COR-L47 (cell line): ENCODE measurements at places on chromosomes 7 and 10.

DNA sequence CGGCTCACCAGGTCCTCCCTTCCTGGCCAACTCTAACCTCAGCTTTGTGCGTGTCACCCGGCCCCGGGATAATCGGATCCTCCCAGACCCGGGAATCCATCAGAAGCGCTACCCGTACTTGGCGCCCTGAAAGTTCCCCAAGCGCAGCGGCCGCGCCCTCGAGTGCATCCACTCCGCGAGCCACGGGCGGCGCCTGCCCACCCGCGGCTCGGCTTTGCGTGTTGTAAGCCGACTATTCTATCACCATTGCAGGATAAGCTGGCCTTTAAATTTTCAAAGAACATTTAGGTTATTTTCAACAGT is 35.7 kb upstream of the EBLN1 start:
- DNase-seq: no peak

DNA sequence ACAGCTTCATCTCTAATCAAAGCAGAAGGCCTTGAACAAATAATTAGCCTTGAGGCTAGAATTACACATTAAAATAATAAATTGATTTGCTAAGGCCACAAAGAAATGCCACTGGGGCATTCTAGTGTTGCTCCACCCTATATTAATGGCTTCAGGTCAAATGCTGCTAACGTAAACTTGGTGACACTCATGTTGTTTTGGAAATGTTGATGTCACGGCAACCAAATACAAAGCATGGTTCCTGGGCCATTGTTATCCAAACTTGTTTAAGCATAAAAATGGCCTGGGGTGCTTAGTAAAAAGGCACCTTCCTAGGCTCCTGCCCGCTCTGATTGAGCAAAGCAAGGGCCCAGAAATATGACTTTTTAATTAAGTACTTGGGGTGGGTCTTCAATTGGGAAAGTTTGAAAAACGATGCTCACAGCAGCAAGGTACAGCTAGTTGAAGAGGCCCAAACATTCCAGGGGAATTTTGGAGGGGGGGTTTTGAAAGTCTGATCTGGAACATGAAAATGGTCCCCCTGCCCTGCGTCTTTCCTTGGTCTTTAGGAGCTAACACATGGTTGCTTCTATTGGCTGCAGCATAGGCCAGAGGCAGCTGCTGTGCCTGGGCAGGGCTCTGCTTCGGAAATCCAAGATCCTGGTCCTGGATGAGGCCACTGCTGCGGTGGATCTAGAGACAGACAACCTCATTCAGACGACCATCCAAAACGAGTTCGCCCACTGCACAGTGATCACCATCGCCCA is 67.8 kb downstream of the ABCC2 start:
- DNase-seq: peak; percentile 2

DNA sequence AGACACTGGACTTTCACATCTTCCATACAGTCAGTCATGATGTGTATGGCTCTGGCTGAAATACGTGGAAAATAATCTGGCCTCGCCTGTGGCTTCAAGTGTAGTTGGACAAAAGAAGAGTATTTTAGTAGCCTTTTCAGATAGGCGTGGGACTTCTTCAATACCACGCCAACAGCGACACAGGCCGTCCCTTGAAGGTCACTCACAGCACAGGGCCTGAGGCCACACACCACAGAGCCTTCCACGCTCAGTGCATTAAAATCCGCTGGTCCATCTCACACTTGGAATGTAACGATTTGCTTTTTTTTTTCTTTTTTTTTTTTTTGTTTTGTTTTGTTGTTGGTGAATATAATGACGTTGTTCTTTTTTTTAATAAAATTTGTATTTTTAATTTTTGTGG is 51.8 kb upstream of the SUN1 start:
- no peak for DNase-seq

GRCh38 chr10:86506499-86506898 is 15.1 kb downstream of the WAPL start:
- DNase-seq: no peak

GRCh38 chr7:84720456-84721097 is 466.3 kb downstream of the SEMA3D start:
- DNase-seq: no peak

DNA sequence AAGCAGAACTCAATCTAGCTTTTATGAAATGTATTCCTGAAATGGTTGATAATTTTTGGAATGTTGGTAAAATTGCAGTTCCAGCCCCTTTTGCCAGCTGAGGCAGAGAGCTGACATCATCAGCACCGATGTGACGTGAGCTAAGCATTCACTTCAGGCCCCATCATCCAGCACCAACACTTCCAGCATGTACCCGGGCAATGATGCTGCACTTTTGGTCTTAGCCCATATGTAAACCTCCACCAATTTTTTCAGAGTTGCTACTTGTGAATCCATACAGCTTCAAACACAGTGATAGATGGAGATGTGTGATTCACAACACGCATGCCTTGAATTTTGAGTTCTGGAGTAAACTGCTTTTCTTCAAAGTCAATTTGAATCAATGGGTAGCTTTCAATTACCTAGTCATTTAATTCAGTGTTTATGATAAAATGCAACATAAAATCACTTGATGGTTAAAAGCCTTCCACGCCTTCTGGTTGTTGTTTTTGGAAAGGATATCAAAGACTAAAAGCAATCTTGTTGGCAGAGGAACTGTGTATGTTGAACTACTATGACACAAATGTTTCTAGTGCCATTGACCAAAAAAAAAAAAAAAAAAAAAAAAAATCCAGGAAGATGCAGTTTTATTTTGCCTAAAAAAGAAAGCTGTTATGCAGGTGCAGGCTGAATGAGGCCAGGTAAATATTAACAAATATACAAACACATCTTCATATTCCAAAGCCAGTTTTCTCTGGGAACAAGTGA is 73.9 kb downstream of the NRP1 start:
- DNase-seq: no peak

GRCh38 chr7:34497153-34497777 is 160.8 kb upstream of the NPSR1 start:
- DNase-seq: no peak

DNA sequence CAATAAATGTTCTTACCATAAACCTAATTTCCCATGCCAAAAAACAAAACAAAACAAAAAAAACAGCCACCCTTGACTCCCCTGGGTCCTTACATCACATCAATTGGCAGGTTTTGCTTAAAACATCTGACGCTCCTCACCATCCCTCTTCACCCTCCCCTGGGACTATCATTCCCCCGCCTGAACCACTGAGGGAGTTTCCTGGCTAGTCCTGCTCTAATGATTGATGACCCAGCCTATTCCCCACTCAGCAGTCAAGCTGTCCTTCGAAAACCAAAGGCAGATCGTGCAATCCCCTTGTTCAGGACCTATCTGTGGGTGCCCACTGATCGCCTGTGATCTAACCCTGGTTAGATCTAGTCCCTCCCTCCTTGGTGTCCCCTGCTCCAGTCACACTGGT is 11.2 kb upstream of the FRMPD2 start:
- no peak for DNase-seq

DNA sequence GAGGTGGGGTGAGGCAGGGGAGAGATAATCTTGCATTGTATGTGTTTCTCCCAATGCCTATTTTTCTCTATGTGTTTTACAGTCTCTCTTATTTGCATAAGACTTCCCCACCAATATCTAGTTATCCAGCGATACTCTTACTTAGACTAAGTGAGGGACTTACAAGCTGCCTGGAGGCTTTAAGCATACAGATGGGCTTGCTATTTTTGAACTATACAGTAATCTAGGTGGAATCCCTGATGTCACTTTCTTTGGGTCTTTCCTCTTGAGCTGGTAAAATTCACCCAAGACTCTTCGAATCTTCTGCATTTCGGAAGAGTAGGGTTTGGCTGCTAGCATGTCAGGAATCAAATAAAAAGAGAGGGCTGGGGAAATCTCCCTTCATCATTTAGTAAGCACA is 76.6 kb downstream of the NDUFB2 start:
- DNase-seq: no peak

GRCh38 chr7:157116762-157117161 is 22.0 kb upstream of the UBE3C start:
- DNase-seq: no peak

DNA sequence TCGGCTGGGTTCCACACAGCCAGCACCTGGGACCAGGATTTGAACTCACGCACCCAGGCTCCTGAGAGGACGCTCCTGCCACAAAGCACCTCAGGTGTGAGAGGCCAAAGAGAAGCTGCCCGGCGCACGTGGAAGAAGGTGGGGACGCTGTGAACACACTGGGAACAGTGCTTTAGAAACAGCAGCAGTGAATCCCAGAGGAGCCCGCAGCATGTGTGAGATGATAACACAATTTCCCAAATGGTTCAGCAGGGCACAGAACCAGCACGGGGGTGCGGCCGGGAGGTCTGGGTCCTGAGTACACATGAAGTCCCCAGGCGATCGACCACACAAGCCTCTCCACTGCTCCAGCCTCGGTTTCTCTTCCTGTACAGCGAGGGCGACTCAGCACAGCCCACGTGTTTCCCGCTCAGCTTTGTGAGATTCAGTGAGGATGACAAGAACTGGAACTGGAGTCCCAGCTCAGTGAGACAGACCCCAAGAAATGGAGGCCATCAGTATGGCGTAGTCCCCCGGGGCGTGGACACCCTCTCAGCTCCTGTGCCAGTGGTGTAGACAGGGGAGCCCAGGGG is 188.3 kb downstream of the MAD1L1 start:
- DNase-seq: no peak

DNA sequence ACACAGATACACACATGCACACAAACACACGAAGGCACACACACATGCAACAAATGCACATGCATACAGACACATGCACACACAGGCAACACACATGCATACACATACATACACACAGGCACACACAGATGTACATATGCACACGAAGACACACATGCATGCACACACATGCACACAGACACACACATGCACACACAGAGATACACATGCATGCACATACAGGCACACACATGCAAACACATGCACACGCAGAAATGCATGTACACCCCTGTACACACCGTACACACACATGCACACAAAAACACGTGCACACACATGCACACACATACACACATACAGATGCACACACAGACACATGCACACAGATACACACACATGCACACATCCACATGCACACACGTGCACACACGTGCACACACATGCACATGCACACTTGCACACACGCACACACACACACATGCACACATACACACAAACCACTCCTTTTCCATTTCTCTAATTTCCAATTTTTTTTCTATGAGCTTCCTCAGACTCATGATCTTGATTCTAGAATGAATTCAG is 63.3 kb upstream of the CCZ1B start:
- DNase-seq: no peak

- DNase-seq: no peak
Observed at GRCh38 chr10:100761191-100761590, 15.8 kb downstream of the PAX2 start.

DNA sequence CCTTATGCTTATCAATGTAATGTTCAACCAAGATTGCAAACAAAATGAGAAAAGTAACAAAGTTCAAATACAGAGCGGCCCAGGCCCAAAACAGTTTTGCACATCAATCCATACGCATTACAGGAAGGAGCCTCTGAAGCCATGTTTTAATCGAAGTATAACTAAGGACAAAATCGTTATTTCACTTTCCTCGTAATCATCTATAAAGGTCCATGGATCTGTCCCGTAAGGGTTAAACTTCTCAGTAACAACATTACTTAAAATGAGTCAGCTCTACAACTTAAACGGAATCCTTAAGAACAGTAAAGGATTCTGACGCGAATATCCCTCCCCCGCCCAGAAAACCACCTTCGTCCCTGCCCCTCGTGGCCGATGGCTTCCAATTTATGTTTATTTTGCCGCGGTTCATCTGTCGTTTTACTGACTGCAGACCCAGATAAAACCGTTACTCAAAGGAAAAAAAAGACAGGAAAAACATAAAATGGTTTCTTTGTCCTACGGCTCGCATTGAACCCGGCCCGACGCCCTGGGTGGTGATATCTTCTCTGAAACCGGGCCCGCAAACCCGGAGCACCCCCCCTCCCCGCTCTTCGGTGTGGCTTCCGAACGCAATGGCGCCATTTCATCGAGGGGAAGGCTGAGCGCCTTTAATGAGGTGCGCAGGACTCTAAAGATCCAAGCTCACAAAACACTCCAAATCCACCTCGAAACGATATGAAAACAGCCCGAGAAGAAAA is 1.1 kb downstream of the HNRNPA2B1 start:
- peak; percentile 57 for DNase-seq

GRCh38 chr10:108454224-108454623 is 1289.7 kb upstream of the SORCS1 start:
- DNase-seq: no peak

GRCh38 chr10:71743089-71743838 is 23.7 kb upstream of the C10orf105 start:
- no peak for DNase-seq

DNA sequence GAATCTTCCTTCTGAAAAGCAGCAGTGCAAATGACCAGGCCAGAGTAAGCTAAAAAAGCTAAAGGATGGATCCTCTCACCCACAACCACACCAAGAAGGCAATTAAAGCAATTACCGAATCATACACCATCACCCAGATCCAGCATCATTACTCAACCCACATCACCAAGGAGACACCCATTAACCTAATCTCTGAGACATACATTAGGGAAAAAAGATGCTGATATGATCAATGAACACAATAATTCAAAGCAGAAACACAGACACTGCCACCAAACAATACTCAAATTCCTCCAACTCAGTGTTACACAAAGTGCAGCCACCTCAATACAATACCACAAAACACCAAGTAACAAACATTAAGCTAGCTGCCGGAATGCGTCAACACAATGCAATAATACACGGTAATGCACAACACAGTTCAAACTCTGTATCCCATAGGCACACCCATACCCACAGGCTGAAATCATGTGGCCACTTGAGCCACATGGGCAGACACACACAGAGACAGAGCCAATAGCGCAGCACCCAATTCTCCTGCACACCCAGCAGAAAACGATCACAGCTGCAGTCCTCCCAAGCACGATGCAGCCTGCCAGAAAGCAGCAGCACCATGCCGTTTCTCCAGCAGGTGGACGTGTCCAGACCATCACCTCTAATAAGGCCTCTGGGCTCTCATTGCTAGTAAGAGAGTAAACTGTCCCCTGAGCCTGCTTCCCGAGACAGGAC is 21.5 kb downstream of the PAX2 start:
- no peak for DNase-seq
